ENCODE measurements at places on chromosomes 4 and X.

DNA sequence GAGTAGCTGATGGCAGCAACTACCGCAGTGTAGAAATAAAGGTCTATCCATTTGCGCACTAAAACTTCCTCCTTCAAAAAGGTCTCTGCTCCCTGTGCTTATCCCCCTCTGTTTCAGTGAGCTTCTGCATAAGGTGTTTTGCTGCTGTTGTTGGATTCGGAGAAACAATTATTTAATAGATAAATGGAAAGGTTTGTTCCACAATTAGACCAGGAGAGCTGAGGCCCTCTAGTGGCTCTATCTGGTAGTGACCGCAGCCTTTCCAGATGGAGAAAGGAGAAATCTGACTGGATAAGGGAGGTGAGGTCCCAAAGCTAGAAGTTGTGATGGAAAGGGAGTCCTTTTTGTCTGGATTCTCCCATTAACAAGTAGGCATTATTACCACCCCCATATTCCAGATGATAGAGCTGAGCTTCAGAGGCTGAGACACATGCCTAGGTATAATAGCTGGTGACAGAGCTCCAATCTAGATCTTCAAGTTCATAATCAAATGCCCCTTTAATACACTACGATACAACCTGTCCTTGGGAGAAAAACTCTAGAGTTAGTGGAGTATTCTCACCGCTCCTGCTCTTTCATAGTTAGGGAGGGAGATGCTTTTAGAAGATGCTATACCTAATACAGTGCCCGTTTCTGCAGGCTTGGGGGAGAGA lies 5.1 kb upstream of the GABRQ start:
- peak; percentile 3 for DNase-seq

- no peak for DNase-seq
Measured at GRCh38 chr4:23938796-23939195, 48.9 kb upstream of the PPARGC1A start.

- no peak for DNase-seq
Measured at GRCh38 chr4:85600501-85600900, 125.6 kb downstream of the ARHGAP24 start.

GRCh38 chr4:167842487-167842886 lies 249.8 kb upstream of the ANXA10 start:
- DNase-seq = no peak

DNA sequence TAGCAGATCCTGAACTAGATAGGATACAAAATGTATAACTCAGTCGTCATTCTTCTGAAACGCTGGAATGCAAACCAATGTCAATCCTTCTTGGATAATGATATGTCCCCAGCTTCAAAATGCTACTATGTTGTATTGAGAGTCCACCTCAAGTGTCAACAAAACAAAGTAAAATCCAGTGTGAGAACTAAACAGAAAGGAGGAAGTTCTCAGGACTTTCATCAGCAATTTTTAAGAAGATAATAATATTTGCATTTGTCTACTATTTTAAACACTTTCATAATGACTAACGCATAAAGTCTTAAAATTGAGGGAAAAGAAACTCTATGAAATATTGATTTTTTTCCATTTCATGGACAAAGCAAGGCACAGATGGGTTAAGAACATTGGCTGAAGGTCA lies 36.3 kb downstream of the SOD3 start:
- DNase-seq = no peak

- no peak for DNase-seq
Measured at GRCh38 chr4:11232015-11232414, 196.7 kb downstream of the HS3ST1 start.

DNA sequence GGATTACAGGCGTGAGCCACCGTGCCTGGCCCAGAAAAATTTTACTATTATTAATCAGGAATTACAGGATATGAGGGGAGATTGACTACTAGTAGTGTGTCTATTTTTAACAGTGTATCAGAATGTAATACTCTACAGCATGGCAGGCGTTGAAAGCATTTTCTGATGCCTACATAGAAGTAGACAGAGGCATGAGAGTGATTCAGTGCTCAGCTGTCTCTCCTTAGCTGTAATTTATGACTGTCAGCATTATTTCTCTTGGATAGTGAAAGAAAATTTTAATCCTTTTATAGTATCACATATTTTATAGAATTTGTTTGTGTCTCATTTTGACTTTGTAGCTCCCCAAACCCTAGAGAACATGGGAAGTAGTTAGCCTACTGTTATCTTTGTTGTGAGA lies 20.7 kb downstream of the ARHGAP24 start:
- DNase-seq = no peak

GRCh38 chr4:12635629-12636028 lies 848.5 kb downstream of the RAB28 start:
- no peak for DNase-seq

Data from NCI-H2171 treated with DMSO at 0.1 percent for 48 hours (cell line).